ENCODE measurements at places on chromosomes 5 and 9. TPM values are rescaled to one million over a fixed set of nuclear protein-coding genes. Genes with fewer than 3 reads are reported as not detected.

TMEM215 gene
- not detected for total RNA-seq

PCDHGA2 gene
- not detected for total RNA-seq

DNA sequence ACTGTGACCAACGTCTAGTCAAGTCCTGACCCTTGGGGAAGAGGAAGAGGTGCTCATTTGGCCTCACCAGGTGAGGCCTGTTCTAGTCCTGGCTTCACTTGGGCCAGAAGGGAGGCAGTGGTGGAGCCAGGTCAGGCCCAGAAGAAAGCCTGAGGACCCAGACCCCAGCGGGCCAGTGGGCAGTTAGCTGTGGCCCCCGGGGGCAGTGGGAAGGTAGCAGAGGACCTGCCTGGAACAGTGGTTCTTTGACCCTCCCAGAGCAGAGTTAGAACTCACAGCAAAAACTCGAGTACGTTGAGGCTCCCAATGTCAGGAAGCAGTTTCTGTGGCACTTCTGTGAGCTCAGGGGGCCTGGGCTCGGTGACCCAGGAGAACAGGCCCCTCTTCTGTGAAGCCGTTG, 66.0 kb upstream of the GARNL3 start:
- peaks cover 4% of the 10 kb centered on the region for H3K27me3 ChIP-seq
- DNase-seq: no peak
- no peak overlapping the region for H3K27ac ChIP-seq
- peaks cover 15% of the 10 kb centered on the region for H3K4me1 ChIP-seq
- no peaks in the 10 kb centered on the region for H3K36me3 ChIP-seq

DNA sequence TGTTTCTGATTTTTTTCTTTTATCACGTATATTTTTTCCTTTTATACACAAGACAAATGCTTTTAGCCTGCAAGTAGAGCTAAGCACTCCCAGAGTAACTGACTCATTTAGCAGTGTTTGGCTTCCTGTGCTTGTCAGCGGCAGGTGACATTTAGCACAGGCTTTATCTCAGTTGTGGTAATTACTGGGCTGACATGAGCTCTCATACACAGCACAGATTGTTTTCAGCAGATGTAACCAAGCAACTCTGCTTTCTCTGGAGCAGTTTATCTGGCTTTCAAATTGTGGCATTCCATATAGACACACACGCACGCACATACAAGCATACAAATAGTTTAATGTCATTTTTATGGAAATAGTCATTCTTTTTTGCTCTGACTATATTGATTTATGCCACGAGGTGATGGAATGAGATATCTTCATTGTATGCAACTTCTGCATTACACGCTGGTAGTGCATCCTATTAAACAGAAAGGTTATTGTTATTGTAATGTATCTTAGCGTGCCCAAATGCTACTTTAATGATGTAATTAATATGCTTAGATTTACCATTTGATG, 379.0 kb upstream of the GRAMD2B start:
- DNase-seq: no peak
- H3K4me3 ChIP-seq: no peak overlapping the region
- no peaks in the 10 kb centered on the region for H3K27me3 ChIP-seq
- H3K36me3 ChIP-seq: no peaks in the 10 kb centered on the region
- H3K4me1 ChIP-seq: no peaks in the 10 kb centered on the region

DNA sequence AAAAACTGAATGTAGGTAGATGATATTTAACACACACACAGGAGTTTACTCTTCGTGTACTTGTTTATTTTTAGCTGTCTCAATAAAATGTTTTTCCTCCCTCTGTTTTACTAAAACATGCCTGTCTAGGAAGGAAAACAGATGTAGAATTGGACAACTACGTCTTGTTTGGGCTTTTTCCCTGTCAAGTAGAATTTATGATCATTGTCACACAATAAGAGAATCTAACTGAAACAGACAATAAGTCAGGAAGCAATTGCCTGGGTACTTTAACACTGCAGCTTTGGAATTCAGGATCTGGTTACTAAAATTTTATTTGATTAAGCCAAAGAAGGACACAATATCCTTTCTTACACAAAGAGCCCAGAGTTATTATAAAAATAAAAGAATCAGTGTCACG, 164.2 kb downstream of the ZDHHC21 start:
- no peak overlapping the region for H3K4me3 ChIP-seq
- no peak for DNase-seq
- no peaks in the 10 kb centered on the region for H3K4me1 ChIP-seq
- no peak overlapping the region for H3K27ac ChIP-seq

- no peaks in the 10 kb centered on the region for H3K27me3 ChIP-seq
- DNase-seq: no peak
- H3K4me3 ChIP-seq: no peak overlapping the region
- H3K4me1 ChIP-seq: no peaks in the 10 kb centered on the region
- H3K36me3 ChIP-seq: no peaks in the 10 kb centered on the region
Observed at GRCh38 chr9:7639471-7639870, 160.1 kb downstream of the DMAC1 start.

All from CD4-positive, alpha-beta T cell (primary cell).